Neural crest cell (in vitro differentiated cells): ENCODE measurements at places on chromosomes 12 and 14.

DNA sequence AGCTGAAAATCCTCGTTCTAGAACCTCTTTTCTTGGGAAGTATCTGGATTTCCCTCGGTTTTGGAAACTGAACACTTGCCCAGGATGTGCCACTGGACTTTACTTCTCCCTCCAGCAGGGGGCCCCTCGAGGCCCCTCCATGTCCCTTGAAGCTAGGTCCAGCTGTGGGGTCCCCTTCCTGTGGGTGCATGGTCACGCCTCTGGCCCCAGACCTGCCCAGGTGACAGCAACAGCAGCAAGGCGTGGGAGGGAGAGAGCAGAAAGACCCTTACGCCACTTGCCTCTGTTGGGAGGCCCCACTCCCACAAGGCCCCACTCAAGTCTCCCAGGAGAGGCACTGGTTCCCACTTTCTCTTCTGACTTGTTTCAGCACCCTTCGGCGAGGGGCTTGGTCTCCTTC is 3.1 kb downstream of the SLC25A29 start:
- H3K27ac ChIP-seq: no peak overlapping the region
- no peaks in the 10 kb centered on the region for H3K27me3 ChIP-seq
- H3K4me1 ChIP-seq: peaks cover 33% of the 10 kb centered on the region
- peak overlapping the region; percentile 83 for H3K4me3 ChIP-seq
- H3K36me3 ChIP-seq: peaks cover 2% of the 10 kb centered on the region

DNA sequence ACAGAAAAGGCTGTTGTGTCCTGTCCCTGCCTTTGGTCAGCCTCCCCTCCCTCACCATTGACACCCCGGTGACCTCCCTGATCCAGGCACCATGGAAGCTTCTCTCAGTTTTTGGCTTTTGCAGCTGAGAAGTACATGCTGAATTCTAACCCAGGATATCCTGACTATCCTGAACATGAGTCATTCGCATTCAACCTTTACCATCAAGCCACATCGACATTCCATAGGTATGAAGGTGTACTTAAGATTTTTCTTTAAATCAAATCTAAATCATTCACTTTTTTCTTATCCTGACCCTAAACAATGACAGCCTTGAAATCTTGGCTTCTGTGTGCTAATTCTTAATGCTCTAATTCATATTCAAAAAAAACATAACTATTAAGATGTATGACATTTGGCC is 8.7 kb upstream of the KRT78 start:
- H3K4me3 ChIP-seq: no peak overlapping the region
- H3K4me1 ChIP-seq: no peaks in the 10 kb centered on the region
- H3K27ac ChIP-seq: no peak overlapping the region
- peaks cover 29% of the 10 kb centered on the region for H3K27me3 ChIP-seq
- H3K36me3 ChIP-seq: no peaks in the 10 kb centered on the region
- no peak for DNase-seq

DNA sequence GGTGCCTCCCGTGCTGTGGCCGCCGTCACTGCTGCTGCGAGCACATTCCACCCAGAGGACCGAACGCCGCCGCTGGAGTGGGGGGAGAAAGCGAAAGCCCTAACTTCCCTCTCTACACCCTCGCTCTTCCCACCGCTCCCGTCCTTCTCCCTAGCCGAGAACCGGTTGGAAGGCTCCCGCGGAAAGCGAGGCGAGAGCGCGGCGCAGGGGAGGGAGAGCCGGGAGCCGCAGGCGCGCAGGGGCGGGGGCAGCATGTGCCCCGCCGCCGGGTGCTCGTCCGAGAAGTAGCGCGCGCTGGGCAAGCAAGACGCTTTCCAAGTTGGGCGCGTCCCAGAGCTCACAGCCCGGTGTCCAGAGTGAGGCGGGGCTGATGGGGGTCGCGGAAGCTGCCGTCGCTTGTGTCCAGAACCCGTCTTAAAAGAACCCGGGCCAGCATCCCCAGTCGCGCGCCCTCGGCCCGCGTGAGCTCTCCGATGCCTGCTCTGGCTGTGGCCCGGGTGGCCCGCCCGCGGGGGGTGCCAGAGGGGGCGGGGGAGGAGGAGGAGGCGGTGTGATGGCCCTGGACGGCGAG is at the start of gene TRHDE:
Gene TRHDE, plus strand, starts transcription at position 280 of the 571 bp plus-strand sequence. Its CDS starts 274 bp downstream, at position 554.
- DNase-seq: peak; percentile 36
- H3K36me3 ChIP-seq: no peaks in the 10 kb centered on the region
- H3K4me3 ChIP-seq: peak within 1 kb of the TSS; percentile 95
- H3K27ac ChIP-seq: peak within 1 kb of the TSS; percentile 35
- peaks cover 83% of the 10 kb centered on the region for H3K27me3 ChIP-seq

GRCh38 chr12:88307961-88308360 is 165.9 kb downstream of the TMTC3 start:
- peaks cover 30% of the 10 kb centered on the region for H3K4me1 ChIP-seq
- H3K4me3 ChIP-seq: no peak overlapping the region
- DNase-seq: no peak
- H3K27me3 ChIP-seq: no peaks in the 10 kb centered on the region
- H3K27ac ChIP-seq: no peak overlapping the region
- H3K36me3 ChIP-seq: no peaks in the 10 kb centered on the region

- H3K27ac ChIP-seq: no peak overlapping the region
- H3K4me1 ChIP-seq: peaks cover 10% of the 10 kb centered on the region
- peaks cover 3% of the 10 kb centered on the region for H3K27me3 ChIP-seq
Measured at GRCh38 chr14:99621948-99622347, 17.9 kb upstream of the CCDC85C start.

DNA sequence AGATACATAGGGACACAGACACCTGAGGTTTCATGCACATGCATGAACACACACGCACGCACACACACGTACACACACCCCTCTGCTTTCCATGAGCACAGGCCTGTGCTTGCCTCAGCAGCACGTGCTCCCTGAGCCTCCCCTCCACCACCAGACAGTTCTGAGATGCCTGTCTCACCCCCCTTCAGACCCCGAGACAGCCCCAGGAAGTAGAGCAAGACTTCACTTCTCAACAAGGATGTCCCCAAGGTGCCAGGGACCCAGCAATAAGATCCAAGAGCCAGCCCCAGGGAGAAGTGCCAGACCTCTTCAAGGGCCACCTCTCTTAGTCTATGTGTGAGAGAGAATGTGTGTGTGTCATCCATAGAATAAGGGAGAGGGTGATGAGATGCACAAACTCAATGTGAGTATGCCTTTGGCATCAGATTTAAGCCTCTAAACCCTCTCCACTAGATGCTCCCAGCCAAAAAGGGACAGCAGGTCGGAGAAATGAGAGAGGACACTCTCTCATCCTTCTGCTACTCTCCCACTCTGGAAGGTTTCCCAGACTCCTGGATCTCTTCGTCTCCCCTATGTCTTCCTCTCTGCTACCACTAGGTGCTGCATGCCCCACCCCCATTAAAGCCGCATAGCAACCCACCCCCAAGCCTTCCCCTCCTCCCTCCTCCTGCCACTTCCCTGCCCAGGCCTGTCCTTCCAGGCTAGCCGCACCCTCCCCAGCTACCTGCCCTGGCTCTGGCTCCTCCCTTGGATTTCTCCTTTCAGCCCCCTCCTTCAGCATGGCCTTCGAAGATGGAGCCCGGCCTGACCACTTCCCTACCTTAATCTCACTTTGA is 7.7 kb downstream of the RARG start:
- peak overlapping the region; percentile 77 for H3K4me3 ChIP-seq
- peak overlapping the region; percentile 68 for H3K27ac ChIP-seq
- peaks cover 52% of the 10 kb centered on the region for H3K27me3 ChIP-seq
- no peak for DNase-seq
- H3K4me1 ChIP-seq: peaks cover 61% of the 10 kb centered on the region

DNA sequence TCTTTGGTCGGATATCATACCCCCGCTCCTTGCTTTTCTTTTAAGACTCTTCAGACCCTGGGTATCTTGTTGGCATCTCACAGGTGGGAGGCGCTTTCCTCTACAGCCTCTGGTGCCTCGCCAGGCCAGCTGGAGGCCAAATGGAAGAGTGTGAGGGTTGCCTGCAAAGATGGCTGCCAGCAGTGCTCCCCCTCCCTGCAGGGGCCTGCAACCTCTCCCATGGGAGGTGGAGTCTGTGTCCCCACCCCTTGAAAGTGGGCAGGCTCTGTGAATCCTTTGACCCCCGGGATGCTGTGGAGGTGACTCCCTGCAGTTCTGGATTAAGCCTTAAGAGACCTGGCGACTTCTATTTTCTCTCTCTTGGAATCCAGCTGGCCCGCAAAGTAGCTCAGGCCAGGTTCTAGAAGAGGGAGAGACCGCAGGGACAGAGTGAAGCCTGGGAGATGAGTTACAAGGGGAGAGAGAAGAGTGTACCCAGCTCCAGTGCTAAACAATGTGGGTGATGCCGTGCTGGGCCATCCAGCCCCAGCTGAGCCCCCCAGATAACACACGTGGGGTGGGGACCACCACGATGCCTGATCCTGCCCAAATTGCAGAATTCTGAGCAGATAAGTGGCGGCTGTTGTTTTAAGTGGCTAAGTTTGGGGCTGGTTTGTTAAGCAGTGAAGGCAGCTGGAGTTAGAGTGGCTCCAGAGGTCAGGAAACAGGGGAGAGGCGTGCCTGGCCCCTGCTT is 37.9 kb upstream of the NCOR2 start:
- H3K27ac ChIP-seq: no peak overlapping the region
- no peaks in the 10 kb centered on the region for H3K36me3 ChIP-seq
- DNase-seq: no peak
- H3K4me1 ChIP-seq: peaks cover 31% of the 10 kb centered on the region

GRCh38 chr12:89821896-89822295 is 113.3 kb upstream of the ATP2B1 start:
- DNase-seq: no peak
- no peak overlapping the region for H3K27ac ChIP-seq
- no peaks in the 10 kb centered on the region for H3K27me3 ChIP-seq
- peaks cover 7% of the 10 kb centered on the region for H3K4me1 ChIP-seq
- no peaks in the 10 kb centered on the region for H3K36me3 ChIP-seq

DNA sequence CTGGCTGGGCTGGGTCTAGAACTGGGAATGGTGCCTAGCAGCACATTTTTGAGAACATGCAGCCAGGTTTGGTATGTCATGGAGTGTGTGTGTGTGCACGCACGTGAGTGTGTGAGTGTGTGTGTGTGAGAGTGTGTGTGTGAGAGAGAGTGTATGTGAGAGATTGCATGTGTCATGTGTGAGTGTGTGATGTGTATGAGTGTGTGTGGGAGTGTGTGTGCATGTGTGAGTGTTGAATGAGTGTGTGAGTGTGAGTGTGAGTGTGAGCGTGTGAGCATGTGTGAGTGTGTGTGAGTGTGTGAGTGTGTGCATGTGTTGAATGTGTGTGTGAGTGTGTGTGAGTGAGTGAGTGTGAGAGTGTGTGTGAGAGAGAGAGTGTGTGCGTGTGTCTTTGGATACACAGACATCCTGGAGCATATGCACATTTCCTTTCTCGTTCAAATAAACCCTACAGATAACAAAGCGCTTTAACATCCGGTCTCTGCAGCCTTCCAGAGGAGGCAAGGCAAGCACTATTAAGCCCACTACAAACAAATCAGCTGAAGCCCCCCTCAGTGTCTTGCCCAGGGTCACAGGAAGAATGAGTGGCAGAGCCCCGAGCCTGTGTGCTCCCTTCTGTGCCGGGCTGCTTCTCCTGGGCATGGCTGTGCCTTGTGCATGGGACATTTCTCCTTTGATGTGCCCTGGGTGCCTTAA is 108.7 kb upstream of the ETV6 start:
- DNase-seq: no peak

- no peaks in the 10 kb centered on the region for H3K27me3 ChIP-seq
- DNase-seq: no peak
- H3K4me3 ChIP-seq: no peak overlapping the region
- H3K36me3 ChIP-seq: no peaks in the 10 kb centered on the region
- no peaks in the 10 kb centered on the region for H3K4me1 ChIP-seq
Measured at GRCh38 chr12:83865431-83865830, 1047.2 kb downstream of the SLC6A15 start.

GRCh38 chr14:85934123-85934885 is 404.4 kb downstream of the FLRT2 start:
- no peaks in the 10 kb centered on the region for H3K4me1 ChIP-seq
- H3K27ac ChIP-seq: no peak overlapping the region
- no peak overlapping the region for H3K4me3 ChIP-seq
- no peak for DNase-seq
- no peaks in the 10 kb centered on the region for H3K27me3 ChIP-seq

DNA sequence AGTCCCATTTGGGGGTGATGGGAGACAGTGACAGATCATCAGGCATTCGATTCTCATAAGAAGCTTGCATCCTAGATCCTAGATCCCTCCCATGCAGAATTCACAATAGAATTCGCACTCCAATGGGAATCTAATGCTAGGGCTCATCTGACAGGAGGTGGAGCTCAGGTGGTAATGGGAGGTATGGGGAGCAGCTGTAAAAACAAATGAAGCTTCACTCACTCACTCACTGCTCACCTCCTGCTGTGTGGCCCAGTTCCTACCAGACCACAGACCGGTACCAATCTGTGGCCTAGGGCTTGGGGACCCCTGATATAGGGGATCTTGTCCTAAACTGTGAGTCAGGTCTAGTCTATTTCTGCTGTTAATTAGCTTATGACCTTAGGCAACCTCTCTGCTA is 40.1 kb upstream of the EPS8 start:
- no peaks in the 10 kb centered on the region for H3K27me3 ChIP-seq
- no peaks in the 10 kb centered on the region for H3K4me1 ChIP-seq
- no peak overlapping the region for H3K4me3 ChIP-seq
- H3K27ac ChIP-seq: no peak overlapping the region

- DNase-seq: no peak
- no peaks in the 10 kb centered on the region for H3K27me3 ChIP-seq
- no peak overlapping the region for H3K27ac ChIP-seq
- peaks cover 11% of the 10 kb centered on the region for H3K4me1 ChIP-seq
Measured at GRCh38 chr12:68016136-68016535, 26.9 kb downstream of the IFNG-AS1 start.

- no peak overlapping the region for H3K27ac ChIP-seq
- H3K4me1 ChIP-seq: no peaks in the 10 kb centered on the region
- no peaks in the 10 kb centered on the region for H3K36me3 ChIP-seq
Measured at GRCh38 chr14:86450085-86450484, 920.1 kb downstream of the FLRT2 start.

DNA sequence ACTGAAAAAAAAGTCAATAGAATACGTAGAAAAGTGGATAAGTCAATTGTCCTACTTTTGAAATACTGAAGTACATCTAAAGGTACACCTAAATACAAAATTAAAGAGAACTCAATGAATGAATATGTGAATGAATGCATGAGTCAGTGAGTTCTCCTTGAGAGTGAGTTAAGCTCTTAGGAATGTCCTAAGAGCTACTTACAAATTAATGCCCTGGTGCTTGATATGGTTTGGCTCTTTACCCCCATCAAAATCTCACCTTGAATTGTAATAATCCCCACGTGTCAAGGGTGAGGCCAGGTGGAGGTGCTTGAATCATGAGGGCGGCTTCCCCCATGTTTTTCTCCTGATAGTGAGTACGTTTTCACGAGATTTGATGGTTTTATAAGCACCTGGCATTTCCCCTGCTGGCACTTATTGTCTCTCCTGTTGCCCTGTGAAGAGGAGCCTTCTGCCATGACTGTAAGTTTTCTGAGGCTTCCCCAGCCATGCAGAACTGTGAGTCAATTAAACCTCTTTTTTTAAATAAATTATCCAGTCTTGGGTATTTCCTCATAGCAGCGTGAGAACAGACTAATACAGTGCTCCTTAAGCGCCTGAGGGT is 192.2 kb upstream of the ARHGAP5 start:
- no peak for DNase-seq
- H3K36me3 ChIP-seq: no peaks in the 10 kb centered on the region
- no peak overlapping the region for H3K27ac ChIP-seq
- H3K4me1 ChIP-seq: peaks cover 13% of the 10 kb centered on the region
- no peak overlapping the region for H3K4me3 ChIP-seq
- H3K27me3 ChIP-seq: no peaks in the 10 kb centered on the region
